Stimulated activated CD8-positive, alpha-beta memory T cell treated with anti-CD3 and anti-CD28 coated beads, Interleukin-4, amount 100 ng/mL, for 1 hour (primary cell): ENCODE measurements at places on chromosomes 3 and 15.

GRCh38 chr3:191417457-191417729, 43.6 kb upstream of the PYDC2 start:
- DNase-seq = no peak

- no peak for DNase-seq
Observed at GRCh38 chr3:109131276-109131675, 5.2 kb upstream of the C3orf85 start.

DNA sequence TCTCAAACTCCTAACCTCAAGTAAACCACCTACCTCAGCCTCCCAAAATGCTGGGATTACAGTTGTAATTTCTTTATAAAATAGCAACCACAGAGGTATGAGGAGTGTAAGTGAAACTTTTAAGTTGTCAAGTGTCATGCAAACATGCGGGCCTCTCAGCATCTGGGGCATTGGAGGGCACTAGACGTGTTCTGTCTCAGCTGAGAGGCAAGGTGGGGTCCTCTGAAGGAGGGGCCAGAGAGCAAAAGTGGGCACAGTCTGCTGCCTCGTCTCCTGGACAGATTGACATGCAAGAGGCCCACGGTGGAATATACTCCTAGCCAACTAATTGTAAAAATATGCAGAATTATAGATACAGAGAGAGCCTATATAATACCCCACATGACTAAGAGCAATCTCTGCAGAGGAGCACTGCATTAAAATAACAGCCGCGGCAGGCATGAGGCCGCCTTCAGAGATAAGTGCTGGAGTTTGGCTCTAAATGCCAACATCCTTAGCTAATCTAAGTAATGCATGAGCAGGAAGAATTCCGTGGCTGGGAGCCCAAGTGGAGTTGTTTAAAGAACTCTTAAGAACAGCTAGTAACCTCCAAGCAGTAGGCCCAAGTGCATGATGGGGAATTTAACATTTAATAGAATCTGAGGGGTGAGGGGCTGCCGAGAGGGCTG, 87.8 kb upstream of the RNU6-1 start:
- no peak for DNase-seq

DNA sequence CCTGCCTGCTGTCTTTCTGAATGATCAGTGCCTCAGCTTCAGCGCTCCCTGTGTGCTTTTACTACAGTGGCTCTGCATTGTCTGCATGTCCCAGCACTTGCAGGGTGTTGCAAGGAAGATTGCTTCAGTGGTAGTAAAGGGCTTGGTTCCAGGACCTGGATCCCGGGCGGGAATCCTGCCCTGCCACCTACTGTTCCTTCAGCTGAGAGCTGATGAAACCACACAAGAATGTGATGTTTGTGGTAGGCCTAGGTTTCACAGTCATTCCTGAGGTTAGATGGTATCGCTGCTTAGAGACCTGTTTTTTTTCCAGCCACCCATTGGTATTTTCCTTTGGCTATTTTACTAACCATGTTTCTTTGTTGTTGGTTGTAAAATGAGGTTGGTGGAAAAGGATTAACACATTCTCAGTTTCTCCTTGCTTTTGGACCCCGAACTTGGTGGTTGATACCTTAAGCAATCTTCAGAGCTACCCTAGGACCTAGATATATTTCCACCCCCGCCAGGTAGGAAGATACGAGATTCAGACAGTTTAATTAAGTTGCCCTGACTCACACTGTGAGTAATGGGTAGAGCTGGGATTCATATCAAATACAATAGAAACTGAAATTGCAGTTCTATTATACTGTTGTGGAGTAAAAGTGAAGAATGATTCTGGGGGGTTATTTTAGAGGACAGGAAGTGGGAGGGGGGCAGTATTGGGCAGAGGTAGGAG, 11.4 kb downstream of the GPR87 start:
- DNase-seq = no peak

DNA sequence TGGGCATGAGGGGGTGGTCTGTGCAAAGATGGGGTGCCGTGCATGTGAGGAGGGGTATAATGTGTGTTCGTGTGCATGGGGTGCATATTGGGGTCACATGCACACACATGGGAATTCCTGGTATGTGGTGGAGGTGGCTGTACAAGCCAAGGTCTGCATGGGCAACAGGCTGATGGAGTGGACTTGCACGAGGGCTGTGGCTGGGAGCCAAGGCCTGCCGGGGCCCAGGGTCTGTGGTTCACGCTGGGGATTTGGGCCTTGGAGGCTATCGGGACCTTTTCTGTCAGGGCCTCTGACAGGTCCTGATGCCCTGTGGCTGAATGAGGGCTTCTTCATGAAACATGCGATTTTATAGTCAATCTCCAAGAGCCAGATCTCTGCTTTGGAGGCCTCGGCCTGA, 9.8 kb upstream of the PLXND1 start:
- no peak for DNase-seq

- DNase-seq = no peak
Observed at GRCh38 chr3:193271101-193271840, 30.2 kb downstream of the PLAAT1 start.

- DNase-seq = no peak
Observed at GRCh38 chr15:58566029-58566428, 134.2 kb downstream of the LIPC start.

- DNase-seq = no peak
Observed at GRCh38 chr3:18132991-18133390, 292.1 kb downstream of the SATB1 start.

DNA sequence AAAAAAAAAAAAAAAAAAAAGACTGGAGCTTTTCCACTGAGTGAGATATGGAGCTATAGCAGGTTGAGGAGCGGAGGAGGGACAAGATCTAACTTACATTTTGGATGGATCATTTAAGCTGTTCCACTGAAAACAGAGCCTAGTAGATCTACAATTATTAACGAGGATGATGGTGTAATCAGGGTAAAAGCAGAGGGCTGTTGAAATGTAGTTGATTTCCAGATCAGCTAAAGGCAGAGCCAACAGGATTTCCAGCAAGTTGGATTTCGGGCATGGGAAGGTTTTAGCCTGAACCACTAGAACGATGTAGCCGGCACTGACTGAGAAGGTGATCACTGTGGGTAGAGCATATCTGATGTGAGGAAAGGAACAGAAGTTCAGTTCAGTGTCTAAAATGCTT, 360.7 kb downstream of the EPHB1 start:
- no peak for DNase-seq
